ENCODE measurements at places on chromosomes 1 and 21. TPM values are rescaled to one million over a fixed set of nuclear protein-coding genes. Genes with fewer than 3 reads are reported as not detected.

- DNase-seq = no peak
- H3K27me3 ChIP-seq = no peaks in the 10 kb centered on the region
Observed at GRCh38 chr1:95304803-95305202, 70.8 kb downstream of the RWDD3 start.

- H3K4me3 ChIP-seq = no peak overlapping the region
- no peaks in the 10 kb centered on the region for H3K27me3 ChIP-seq
- no peaks in the 10 kb centered on the region for H3K4me1 ChIP-seq
- DNase-seq = no peak
Observed at GRCh38 chr1:57165546-57165945, 199.7 kb upstream of the C8B start.

DNA sequence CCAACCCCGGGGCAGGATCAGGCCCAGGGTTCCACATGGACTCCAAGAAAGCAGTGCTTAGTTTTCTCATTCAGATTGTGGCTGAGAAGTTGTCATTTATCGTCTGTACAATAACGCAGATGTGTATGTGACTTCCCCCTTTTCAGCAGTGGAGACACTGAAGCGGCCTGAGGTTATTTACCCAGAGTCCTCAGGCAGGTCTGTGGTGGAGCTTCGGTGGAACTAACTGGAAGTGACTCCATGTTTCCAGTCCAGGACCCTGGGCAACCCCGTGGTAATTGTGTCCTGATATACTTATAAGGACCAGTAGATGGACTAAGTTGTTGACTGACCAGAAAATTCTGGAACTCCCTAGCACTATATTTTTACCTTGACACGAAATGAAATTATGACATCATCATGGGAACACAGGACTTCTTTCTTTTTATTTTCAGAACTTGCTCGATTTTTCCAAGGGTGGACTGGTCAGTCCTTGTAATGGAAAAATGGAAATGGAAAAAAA lies 1.0 kb upstream of the IER5 start:
- H3K27me3 ChIP-seq = no peaks in the 10 kb centered on the region
- H3K4me3 ChIP-seq = no peak overlapping the region
- no peak for DNase-seq
- H3K27ac ChIP-seq = no peak overlapping the region
- H3K36me3 ChIP-seq = no peaks in the 10 kb centered on the region

The HTR6 gene
- not detected for total RNA-seq

DNA sequence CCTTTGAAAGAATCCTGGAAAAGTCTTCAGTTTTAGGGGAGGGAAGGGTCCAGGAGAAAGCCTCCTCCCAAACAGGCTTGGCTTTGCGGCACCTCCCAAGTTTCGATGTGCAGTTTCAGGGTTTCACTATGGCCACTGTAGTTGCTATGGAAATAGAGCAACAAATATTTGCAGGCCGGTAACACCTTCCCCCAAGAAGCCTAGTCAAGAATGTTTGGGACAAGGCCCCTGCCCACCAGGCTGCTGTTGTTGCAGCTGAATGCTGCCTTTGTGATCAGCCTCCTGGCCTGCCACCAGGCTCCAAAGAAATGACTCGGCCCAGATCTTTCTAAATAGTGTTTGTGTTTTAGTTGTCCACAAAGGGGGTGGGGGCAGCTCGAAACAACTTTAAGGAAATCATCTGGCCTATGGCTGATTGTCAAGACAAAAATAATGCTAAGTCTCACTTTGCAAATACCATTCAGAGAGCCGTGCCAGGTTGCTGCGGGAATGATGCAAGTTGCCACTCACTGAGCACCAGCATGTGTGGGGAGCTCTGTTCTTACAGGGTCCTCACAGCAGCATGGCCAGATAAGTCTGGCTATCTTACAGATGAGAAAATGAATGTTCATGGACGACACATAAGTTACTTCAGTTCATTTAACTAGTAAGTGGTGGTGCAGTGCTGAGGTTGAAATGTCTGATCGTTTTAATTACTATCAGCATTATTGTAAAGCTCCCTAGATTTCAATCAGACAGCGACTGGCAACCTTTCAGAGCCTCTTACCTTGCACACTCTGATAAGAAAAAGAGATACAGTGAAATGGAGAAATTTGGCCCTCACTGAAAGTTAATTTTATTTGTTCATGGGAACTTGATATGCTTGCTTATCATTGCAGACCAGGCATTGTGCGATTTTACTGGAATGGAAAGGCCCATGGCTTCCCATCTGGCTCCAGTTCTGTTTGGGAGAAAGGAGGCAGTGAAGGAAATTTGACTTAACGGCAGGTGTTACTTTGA lies 91.2 kb upstream of the JUN start:
- no peak overlapping the region for H3K4me3 ChIP-seq
- H3K27me3 ChIP-seq = no peaks in the 10 kb centered on the region
- peak; percentile 15 for DNase-seq
- peaks cover 15% of the 10 kb centered on the region for H3K4me1 ChIP-seq

The SLC44A3 gene
- 4.3 TPM for total RNA-seq

GRCh38 chr1:11158291-11158690 lies 30.9 kb upstream of the ANGPTL7 start:
- H3K27me3 ChIP-seq = no peaks in the 10 kb centered on the region
- DNase-seq = no peak
- no peak overlapping the region for H3K4me3 ChIP-seq
- no peaks in the 10 kb centered on the region for H3K4me1 ChIP-seq
- H3K36me3 ChIP-seq = peaks cover 7% of the 10 kb centered on the region
- H3K27ac ChIP-seq = no peak overlapping the region

DNA sequence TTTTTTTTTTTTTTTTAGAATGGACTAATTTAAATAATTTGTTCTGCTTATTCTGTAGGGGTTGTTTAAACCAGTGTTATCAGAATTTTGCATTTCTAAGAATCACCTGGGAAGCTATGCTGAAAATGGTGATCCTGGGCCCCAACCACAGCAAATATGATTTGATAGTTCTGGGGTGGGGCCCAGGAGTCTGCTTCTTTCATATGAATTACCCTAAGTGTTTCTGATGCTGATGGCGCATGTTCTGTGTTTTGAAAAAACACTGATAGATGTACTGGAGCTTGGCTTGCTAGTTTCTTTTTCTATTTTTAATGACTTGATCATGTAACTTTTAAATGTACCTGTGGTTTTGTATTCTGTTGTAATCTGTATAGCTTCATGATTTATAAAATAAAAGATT lies 89.3 kb downstream of the CDC14A start:
- no peak for DNase-seq
- no peak overlapping the region for H3K27ac ChIP-seq
- H3K4me3 ChIP-seq = no peak overlapping the region
- H3K4me1 ChIP-seq = peaks cover 6% of the 10 kb centered on the region

- H3K27me3 ChIP-seq = peaks cover 3% of the 10 kb centered on the region
- no peaks in the 10 kb centered on the region for H3K4me1 ChIP-seq
- H3K4me3 ChIP-seq = no peak overlapping the region
- no peak for DNase-seq
- no peak overlapping the region for H3K27ac ChIP-seq
Observed at GRCh38 chr1:180255536-180256340, 25.7 kb downstream of the LHX4 start.
